Heart left ventricle (tissue), 16 donors: ENCODE measurements at places on chromosomes 5 and 9. TPM values are rescaled to one million over a fixed set of nuclear protein-coding genes. Genes with fewer than 3 reads are reported as not detected.

GRM6 gene
- total RNA-seq = not detected

PTCD2 gene
- total RNA-seq = 21.0 TPM

HMMR gene
- total RNA-seq = 1.4 TPM

LYRM7 gene
- 26.1 TPM for total RNA-seq

LCP2 gene
- total RNA-seq = 6.2 TPM

SHISAL2B gene
- not detected for total RNA-seq

SH3TC2 gene
- 2.5 TPM for total RNA-seq

FPGS gene
- total RNA-seq = 41.5 TPM

TMC1 gene
- total RNA-seq = 0.65 TPM

IL31RA gene
- total RNA-seq = 2.2 TPM

- no peak for DNase-seq
Observed at GRCh38 chr5:74382123-74382855, 258.2 kb downstream of the ENC1 start.

GRCh38 chr5:160451281-160451680 lies 29.6 kb downstream of the PTTG1 start:
- no peak for DNase-seq

GRCh38 chr5:147939431-147940114 lies 33.2 kb upstream of the C5orf46 start:
- no peak for DNase-seq

- no peak for DNase-seq
Observed at GRCh38 chr9:109497226-109498153, 617 bp downstream of the PTPN3 start.

DNA sequence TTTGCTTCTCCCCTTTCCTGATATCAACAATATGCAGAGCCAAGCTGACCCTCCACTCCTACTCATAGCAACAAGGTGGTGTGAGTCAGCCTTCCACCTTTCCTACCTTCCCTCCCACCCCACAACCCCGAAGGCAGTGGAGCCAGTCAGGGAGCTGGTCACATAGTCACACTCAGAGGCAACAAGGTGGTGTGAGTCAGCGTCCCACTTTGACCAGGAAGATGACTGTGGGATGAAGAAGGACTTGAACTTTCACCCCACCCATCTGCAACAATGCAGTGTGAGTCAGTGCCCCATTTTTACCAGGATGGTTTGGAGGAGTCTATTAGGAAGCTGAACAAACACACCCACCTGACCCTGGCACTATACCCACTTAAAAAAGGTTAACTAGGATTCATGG lies 30.1 kb upstream of the ZNF782 start:
- no peak for DNase-seq

DNA sequence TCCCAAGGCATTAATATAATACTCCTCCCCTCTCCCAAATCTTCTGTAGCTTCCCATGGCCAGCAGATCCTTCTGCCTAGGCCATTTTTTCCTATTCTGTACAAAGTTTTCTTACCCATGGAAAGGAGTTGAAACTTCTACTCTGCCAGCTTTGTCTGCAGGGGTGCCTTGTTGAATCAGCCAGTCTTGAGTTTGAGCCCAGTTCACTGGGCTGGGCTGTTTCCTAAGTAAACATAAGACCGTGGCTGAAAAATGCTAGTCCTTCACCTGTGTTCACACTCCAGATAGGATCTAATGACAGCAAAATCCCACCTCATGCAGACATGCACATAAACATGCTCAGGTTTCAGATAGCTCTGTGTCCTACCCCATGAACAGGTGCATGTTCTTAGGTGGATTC lies 10.4 kb downstream of the TEX48 start:
- DNase-seq = no peak

GRCh38 chr9:22117511-22118384 lies 108.6 kb upstream of the CDKN2B start:
- DNase-seq = no peak

DNA sequence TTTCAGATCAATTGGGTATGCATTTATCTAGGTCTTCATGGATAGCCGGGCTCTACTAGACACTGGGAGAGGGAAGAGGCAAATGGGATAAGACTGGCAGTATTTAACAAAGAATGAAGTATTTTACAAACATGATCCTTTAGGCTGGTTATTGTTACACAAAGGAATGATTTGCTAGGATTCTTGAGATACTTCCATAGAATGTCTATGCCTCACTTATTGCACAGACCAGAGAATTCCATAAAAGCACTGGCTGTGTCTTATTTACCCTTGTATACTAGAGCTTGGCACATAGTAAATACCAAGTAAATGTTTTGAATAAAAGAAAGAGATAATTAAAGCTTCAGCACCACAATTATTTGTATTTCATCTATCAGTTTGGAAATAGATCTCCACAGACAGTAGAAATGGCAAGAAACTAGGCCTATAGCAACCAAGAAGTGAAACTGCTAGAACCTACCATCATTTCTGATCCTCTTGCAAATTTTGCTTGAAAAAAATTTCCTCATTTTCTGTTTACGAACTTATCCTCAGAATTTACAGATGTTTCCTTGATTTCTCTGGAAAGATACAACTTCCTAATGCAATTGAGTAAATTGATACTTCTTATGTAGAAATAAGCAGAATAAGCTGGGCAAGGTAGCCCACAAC lies 3.8 kb downstream of the PDCD1LG2 start:
- no peak for DNase-seq

GRCh38 chr9:76987594-76988200 lies 31.8 kb upstream of the FOXB2 start:
- DNase-seq = no peak

GRCh38 chr5:41871852-41872251 lies 1.6 kb upstream of the OXCT1 start:
- peak; percentile 54 for DNase-seq

DNA sequence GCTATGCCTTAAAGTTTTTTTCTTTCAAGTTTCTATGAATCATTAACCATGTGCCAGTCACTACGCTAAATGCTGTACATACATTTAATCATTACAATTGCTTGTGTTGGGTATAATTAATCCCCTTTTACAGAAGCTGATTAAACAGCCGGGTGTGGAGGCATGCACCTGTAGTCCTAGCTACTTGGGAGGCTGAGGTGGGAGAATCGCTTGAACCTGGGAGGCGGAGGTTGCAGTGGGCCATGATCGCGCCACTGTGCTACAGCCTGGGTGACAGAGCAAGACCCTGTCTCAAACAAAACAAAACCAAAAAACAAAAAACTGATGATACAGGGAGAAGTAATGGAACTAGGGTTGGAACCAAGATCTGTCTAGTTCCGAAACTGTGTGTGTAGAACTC lies 1.2 kb upstream of the UBE2R2 start:
- no peak for DNase-seq

GRCh38 chr5:139392678-139393496 lies 2.0 kb downstream of the PROB1 start:
- no peak for DNase-seq

DNA sequence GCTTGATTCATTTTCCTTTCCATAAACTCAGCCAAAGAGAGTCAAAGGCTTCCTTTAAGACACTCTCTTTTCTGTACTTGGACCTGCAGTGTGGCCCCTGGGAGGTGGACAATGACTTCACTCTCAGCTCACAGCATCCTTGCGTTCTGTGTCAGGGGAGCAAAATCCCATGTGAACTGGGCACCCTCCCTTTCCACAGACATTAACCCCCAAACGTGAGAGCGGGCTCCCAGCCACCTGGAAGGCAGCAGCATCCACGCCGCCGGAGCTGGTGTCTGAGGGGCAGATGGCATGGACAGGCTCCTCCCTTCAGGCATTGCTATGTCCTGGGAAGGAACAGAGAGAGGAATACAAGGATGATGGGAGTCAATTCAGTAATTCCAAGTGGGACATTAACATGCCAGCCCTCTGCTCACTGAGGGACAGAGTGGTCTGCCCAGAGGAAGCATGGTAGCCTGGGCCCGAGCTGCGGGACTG lies 39.5 kb downstream of the TRIP13 start:
- no peak for DNase-seq

GRCh38 chr5:68918306-68918705 lies 175.5 kb upstream of the SLC30A5 start:
- no peak for DNase-seq

- peak; percentile 72 for DNase-seq
Observed at GRCh38 chr9:121499427-121500164, at the start of gene GGTA1. Gene GGTA1, minus strand, starts transcription at chr9:121499844. Its CDS starts 31,922 bp downstream, at chr9:121467922.

DNA sequence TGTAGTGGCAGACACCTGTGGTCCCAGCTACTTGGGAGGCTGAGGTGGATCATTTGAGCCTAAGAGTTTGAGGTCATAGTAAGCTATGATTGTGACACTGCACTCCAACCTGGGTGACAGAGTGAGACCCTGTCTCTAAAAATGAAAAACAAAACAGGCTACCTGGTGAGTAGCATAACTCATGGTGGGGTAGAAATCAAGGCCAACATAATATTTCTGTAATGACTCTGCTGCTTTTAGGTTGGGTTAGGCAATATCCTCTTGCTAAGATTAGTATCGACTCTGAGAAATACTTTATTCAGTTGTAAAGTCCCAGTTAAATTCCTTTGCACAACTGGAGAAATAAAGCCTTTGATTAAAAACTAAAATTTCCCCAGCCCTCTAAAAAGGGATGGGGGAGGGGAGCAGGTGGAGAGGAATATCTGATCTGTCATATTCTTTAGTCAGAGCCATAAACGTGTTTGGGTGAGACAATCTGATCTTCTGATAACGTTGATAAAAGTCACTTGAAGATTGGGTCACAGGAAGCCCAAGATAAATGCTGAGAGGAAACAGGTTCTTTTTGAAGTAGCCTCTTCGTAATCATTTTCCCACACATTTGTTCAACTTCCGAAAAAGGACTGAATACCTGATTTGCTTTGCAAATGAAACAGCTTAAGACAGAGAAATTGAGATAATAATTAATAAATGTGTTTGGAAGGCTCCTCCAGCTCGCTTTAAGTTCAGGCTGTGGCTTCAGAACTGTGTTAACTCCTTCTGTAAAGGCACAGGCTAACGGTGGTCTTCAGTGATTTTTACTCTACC lies 14.9 kb downstream of the IL4 start:
- DNase-seq = no peak

DNA sequence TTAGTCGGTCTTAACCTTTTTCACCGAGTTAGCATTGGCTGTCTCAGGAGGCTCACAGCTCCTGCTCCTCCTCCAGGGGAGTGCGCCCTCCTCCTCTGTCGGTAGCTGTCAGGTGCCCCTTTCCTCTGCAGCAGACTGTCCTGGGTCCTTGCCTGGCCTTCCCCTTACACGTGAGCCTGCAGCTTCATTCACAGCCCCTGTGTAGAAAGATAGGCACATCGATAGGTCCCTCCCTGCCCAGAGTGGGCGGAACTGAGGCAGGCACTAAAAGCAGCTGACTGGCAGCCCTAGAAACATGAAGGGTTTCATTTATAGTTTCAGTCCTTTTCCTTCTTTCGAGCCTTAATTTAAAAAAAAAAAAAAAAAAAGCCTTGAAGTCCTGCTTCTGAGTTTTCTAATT lies 17.2 kb downstream of the TENT4A start:
- no peak for DNase-seq

DNA sequence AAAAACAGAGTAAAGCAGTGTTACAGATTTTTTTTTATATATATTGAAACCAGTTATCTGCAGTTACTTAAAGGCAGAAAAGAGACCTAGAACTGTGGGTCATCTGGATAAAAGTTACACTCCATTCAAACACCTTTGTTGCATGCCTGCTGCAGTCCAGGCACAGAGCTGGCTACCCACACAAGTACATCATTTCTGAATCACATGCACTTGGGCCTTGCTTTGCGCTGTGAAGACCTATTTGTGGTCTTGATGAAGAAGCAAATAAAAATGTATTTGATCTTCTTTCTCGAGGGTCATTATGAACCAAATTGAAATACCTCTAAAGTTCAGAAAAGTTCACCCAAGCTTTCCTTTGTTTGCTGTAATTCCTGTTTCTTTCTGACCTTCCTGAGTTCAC lies 503.0 kb upstream of the ZNF608 start:
- DNase-seq = no peak

- no peak for DNase-seq
Observed at GRCh38 chr5:143592648-143593047, 189.2 kb upstream of the NR3C1 start.

DNA sequence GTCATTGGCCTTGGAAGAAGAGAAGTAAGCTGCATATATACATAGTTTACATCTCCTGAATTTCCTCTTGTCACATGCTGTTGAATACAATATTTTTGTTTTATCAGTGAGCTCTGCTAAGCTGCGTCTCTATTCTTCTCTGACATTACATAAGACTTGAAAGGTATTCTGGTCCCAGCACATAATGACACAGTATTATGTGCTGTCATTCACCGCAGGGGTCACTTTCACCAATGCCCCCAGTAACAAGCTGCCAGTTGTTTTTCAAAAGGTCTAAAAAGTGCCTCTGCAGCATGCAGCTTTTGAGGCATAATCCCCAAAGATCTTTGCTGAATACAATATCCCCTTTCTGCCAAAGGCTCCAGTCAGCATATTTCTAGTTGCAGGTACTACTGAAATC lies 349.0 kb upstream of the FAM174A start:
- DNase-seq = no peak

DNA sequence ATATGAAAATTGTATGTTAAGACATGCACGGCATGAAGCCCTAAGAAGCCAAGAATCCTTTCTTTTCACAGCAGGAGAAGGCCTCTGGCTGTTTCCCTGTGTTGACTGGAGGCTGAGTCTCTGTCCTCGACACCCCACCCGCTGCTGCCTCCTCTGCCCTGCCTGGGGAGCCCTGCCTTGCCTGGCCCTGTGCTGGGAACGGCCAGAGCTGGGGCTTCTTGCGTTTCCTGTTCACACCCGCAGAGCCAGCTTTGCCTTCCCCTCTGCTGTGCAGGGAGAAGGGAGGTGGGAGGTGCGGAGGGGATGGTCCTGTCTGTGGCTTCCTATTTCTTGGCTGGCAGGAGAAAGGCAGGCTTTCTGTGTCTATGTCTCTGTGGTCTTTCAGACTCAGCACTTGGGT lies 6.9 kb upstream of the GMCL2 start:
- no peak for DNase-seq

- DNase-seq = no peak
Observed at GRCh38 chr5:140109759-140110645, 3.9 kb upstream of the PURA start.

- DNase-seq = peak; percentile 77
Observed at GRCh38 chr5:178145965-178146820, 7.5 kb downstream of the NHP2 start.

DNA sequence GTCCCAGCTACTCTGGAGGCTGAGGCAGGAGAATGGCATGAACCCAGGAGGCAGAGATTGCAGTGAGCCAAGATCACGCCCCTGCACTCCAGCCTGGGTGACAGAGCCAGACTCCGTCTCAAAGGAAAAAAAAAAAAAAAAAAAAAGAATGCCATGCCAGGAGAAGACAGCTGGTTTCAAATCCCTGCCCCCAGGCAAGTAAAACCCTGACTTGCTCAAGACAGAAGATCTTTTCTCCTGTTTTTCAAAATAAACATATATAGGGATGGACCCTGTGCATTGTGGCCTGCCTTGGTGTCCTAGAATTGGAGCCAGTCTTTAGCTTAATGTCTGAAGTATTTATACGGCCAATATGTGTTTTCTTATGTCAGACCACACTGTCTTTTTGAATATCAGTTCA lies 177.1 kb downstream of the NR3C1 start:
- no peak for DNase-seq

- no peak for DNase-seq
Observed at GRCh38 chr5:19531374-19531952, 456.5 kb downstream of the CDH18 start.

GRCh38 chr9:37251452-37251851 lies 131.1 kb downstream of the ZCCHC7 start:
- no peak for DNase-seq
